ENCODE measurements at places on chromosomes 12 and 14.

- no peak for DNase-seq
These were observed 148.1 kb upstream of the C14orf180 start for GRCh38 chr14:104431351-104431928.

- no peak for DNase-seq
These were observed 632 bp downstream of the NYNRIN start for GRCh38 chr14:24399447-24399822.

DNA sequence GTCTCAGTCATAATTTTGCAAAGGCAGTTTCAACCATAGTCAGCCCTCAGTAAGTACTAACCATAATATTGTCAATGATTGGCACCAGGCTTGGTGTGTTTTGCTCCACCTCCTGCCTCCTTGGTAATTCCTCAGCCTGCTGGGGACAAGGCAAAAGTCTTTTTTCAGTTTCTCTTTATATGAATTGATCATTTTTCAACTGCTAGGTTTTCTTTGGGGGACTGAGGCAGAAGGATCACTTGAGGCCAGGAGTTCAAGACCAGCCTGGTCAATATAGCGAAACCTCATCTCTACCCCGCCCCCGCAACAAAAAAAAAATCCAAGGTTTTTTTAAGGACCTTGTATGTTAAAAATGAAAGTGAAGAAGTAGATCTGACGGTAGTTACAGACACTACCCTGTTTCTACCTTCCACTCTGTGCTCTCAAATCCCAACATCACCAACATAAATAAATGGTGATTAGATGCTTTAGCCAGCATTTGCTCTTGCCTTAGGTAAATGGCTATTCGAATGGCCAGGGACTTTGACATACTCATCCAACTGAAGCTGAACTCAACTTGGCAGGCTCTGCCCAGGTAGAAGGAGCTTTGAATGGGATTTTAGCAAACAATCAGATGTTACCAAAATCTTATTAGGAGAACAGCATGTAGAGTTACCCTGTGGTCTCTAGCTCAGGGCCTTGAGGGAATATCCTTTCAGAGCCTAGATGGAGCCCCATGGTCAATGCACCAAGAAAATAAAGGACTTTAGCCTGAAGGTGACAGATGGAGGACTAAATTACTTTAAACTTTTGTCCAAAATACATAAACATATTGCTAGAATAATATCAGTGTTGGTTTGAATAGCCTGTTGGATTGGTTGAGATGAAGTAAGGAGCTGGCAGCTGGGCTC, 126.9 kb upstream of the AMIGO2 start:
- DNase-seq, result peak; percentile 25

- peak; percentile 1 for DNase-seq
These were observed 37.9 kb downstream of the A2ML1 start for GRCh38 chr12:8860165-8860961.

DNA sequence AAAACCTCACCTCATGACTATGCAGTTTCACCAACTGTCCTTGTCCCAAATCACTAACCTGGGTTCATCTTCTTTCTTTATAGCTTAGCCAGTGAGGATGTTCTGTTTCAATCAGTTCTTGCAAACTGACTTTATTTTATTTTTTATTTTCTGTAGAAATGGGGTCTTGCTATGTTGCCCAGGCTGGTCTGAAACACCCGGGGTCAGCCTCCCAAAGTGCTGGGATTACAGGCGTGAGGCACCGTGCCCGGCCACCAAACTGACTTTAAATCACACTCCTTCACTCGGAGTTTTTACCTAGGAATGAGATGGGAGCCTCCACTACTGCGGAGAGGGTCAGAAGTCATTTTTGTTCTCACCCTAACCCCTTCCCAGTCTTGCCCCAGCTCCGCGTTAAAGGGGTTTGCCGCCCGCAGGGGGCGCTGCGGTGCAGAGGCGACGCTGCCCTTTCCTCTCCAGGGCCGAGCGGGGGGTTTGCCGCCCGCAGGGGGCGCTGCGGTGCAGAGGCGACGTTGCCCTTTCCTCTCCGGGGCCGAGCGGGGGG, 7.0 kb upstream of the B4GALNT3 start:
- no peak for DNase-seq

All from NCI-H524 (cell line).